AG08395 (cell line): ENCODE measurements at places on chromosomes 3 and 15.
A peak's percentile ranks its signal among the peaks of the same experiment; 100 is the strongest.

GRCh38 chr3:147415286-147415685 is 6.1 kb downstream of the ZIC1 start:
- DNase-seq, result no peak

- no peak for DNase-seq
These were observed 97.3 kb upstream of the ZBTB20 start for GRCh38 chr3:115244350-115244749.

- peak; percentile 71 for DNase-seq
These were observed 28.5 kb downstream of the PTPRG start for GRCh38 chr3:61589856-61590255.

DNA sequence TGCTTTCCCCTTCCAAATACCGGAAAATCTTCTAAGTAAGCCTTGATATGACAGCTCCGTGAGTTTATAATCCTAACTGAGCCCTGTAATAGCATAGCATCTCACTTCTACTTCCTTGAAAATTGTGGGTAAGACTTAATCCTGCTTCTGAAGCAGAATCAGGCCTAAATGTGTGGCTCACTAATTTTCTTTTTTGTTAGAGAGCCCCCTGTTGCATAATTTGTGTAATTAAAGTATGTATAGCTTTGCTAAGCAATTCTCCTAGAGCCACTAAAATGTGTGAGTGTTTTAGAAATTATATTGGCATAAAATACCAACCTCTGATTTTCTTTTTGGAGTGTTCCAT is 304.4 kb downstream of the FGF12 start:
- no peak for DNase-seq

GRCh38 chr15:33262306-33262705 is 48.5 kb upstream of the RYR3 start:
- no peak for DNase-seq

- peak; percentile 69 for DNase-seq
These were observed 96.9 kb upstream of the RPL32 start for GRCh38 chr3:12938258-12938711.

- DNase-seq, result no peak
These were observed 922.2 kb downstream of the TBL1XR1 start for GRCh38 chr3:176275113-176275512.

DNA sequence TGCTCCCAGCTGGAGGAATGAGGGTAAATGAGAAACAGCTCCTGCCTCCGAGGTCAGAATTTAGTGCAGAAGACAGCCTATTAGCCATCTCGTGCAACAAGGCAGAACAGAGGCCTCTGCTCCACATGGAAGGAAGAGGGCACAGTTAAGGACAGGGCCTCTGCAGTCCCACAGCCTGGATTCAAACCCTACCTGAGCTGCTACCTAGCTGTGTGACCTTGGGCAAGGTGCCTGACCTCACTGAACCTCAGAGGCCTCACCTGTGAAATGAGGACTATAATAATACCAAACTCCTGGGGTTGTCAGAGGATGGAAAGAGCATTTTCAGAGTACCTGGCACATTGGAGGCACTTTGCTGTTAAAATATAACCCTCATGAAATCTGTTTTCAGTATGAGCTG is 285.7 kb upstream of the CTNNB1 start:
- DNase-seq, result no peak

DNA sequence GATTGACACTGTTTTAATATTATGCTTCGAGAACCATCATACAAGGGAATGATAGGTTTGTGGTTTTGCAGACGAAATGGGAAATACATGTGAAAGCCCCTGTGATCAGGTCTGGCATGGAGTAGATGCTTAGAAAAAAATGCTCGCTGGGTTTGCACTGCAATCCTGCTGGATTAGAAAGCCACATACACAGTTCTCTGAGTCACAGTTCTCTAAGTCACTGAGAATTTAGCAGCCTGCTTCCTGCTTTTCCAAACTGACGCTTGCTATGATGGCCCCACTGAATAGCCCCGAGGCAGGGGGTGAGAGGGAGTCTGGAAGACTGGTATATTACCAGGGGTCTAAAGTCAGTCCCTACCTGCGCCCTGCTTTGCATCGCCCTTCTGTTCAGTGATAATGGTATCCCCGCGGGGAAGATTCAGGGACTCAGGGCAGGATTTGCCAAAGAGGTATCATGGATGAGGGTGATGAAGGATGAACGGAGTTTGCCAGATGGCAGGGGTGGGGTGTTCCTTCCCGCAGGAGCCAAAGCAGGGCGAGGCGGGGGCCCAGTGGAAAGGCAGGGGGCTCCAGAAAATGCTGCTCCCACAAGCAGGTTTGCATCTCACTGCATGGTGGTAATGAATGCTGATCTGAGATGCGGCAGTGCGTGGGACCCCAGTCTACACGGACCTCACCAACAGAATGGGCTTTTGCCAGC is 82.3 kb downstream of the IQSEC1 start:
- peak; percentile 87 for DNase-seq

DNA sequence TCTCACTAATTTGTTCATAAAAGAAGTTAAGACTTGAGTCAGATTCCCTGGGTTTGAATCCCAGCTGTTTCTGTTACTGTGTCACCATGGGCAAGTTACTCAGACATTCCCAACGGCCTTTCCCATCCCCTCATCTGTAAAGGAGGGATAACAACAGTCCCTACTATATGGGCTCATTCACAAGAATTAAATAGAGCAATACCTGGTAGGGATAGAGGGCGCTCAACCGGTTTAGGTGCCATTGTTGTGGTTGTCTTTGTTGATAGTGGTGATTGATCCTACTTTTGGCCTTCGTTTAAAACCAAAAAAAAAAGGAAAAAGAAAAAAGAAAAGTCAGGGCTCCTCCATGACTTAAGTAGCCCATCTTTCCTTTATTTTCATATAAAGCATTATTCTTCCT is 563.1 kb downstream of the GRM7 start:
- DNase-seq, result no peak

GRCh38 chr3:142694225-142694624 is 29.6 kb upstream of the TRPC1 start:
- no peak for DNase-seq

DNA sequence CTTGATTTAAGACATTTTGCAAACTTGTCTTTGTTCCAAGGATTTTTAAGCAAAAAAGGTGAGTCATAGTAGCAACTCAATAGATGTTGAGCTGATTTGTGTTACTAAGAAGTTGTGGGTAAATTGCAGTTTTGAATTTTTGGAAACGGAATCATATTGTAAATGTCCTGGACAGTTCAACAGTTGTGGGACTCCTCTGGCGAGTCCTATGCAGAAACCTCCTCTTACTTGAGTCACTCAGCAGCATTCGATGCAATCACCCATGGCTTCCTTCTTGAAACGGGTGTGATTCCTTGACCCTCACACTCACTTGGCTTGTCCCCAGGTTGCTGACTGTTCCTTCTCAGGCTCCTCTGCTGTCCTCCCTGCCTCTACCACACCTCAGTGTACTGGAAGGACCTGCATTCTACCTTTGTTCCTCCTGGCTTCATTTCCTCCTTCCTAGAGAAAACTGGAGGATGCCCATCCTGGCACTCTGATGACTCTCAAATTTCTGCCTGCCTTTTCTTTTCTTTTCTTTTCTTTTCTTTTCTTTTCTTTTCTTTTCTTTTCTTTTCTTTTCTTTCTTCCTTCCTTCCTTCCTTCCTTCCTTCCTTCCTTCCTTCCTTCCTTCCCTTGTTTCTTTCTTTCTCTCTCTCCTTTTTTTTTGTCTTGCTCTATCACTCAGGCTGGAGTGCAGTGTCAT is 52.8 kb upstream of the DGKG start:
- DNase-seq, result peak; percentile 79

DNA sequence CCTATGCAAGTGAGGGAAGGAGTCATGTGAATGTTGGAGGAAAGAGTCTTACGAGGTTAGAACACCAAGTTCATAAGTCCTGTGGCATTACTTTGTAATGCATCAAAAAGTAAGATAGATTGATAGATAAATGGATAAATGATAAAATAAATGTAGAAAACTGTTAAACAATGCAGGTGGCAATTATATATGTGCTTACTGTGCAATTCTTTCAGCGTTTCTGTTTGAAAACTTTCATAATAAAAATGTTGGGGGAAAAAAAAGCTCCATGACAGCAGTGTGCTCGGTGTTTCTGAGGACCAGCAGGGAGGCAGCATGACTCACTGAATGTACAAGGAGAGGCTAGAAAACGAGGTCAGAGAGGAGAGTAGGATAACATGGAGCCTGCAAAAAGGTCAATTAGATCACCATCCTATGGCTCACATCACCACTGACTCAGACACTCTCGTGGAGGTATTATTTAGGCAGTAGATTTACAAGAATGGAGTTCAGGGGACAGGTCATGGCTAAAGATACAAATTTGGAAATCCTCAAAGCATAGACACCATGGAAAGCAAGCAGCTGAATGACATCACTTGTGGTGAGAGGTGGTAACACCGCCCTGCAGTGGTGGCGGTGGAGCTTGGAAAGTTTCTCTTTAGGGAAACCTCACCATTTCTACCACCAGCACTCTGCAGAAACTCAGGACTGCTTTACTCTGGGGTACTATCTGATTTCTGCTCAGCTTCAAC is 219.8 kb downstream of the CTNNB1 start:
- peak; percentile 24 for DNase-seq

DNA sequence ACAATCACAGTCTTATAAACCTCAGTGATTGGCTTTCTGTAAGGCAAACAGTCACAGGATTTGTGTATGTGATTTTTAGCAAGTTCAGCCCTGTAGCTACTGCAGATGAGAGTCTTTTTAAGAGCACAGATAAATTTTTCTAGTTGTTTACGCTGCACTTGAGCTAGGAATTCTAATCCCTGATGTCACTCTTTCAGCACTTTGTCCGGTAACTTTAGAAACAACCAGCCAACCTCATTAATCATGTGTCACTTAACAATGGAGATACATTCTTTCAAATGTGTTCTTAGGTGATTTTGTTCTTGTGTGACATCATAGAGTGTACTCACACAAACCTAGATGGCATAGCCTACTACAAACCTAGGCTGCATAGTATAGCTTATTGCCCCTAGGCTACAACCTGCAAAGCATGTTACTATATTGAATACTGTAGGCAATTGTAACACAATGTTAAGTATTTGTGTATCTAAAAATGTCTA is 36.8 kb upstream of the GOLGA6L2 start:
- no peak for DNase-seq

GRCh38 chr3:10783360-10784351 is 32.4 kb upstream of the SLC6A11 start:
- DNase-seq, result peak; percentile 19

DNA sequence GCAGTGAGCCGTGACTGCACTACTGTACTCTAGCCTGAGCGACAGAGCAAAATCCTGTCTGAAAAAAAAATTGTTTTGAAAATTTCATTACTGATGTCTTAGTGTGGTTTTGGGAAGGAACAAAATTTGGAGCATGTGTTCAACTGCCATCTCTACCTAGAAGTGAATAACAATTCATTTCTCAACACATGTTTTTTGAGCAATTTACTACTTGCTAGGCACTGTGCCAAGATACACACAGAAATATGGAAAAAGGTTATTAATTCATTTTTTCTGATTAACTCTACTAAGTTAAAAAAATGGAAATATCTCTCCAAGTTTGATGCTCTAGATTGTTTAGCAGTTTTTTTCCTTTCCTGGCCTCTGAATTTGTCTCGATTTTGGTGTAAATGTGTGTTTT is 5.2 kb upstream of the TCF12 start:
- DNase-seq, result no peak

DNA sequence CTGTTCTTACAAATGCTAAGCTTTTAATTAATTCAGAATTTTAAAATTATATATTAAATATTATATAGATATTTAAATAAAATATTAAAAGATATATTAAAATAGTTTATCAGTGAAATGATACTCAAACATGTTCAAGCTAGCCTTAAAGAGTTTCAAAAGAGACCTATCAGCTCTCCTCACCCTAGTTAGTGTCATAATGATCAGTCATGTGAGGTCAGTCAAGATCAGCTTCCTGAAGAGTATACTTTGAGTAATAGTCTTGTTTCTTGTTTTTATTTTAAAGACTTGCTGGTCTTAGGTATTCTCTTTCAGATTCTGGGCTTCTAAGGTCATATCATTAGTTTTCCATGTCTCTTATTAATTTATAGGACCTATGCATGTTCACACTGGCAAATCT is 14.5 kb downstream of the EXOG start:
- no peak for DNase-seq

DNA sequence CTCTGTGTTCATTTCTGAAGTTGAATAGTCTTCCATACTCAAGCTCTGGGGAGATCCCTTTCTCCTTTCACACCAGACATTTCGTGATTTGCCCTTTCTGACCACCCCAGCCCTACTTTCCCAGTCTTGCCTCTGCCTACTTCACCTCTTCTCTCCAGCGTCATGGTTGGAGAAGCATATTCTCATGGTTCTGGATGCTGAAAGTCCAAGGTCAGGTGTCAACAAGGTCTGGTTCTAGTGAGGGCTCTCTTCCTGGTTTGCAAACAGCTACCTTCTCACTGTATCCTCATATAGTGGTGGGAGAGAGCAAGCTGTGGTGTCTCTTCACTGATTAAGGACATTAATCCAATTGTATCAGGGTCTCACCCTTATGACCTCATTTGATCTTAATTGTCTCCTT is 169.4 kb downstream of the IGF1R start:
- DNase-seq, result no peak

- DNase-seq, result no peak
These were observed 341.5 kb downstream of the EPHB1 start for GRCh38 chr3:135136361-135137100.

GRCh38 chr3:128442070-128442469 is 24.6 kb downstream of the DNAJB8 start:
- DNase-seq, result no peak

- no peak for DNase-seq
These were observed 314.3 kb upstream of the RASGRP1 start for GRCh38 chr15:38878926-38879325.

DNA sequence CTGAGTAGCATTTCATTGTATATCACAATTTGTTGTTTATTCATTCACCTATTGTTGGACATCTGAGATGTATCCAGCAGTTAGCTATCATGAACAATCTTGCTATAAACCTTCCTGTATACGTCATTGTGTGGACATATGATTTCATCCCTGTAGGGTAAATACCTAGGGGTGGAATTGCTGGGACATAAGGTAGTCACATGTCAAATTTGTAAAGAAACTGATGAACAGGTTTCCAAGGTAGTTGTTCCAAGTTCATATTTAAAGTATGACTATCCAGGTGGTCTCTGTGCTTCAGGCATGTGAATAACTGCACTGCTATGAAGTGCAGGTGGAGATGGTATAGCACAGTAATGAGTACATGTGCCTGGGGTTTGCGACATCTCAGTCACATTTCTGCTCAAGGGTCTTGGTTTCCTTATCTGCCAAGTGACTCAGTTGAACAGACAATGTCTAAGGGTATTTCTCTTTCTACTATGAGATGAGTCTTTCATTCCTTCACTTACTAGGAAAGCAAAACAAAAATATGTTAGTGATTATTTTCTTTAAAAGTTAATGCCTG is 229.0 kb upstream of the HES1 start:
- DNase-seq, result no peak

DNA sequence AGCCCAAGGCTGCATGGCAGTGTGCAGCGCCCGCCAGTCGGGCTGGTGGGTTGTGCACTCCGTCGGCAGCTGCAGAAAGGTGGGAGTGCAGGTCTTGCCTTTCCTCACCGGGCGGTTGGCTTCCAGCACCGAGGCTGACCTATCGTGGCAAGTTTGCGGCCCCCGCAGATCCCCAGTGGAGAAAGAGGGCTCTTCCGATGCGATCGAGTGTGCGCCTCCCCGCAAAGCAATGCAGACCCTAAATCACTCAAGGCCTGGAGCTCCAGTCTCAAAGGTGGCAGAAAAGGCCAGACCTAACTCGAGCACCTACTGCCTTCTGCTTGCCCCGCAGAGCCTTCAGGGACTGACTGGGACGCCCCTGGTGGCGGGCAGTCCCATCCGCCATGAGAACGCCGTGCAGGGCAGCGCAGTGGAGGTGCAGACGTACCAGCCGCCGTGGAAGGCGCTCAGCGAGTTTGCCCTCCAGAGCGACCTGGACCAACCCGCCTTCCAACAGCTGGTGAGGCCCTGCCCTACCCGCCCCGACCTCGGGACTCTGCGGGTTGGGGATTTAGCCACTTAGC is 4.3 kb downstream of the ISL2 start:
- no peak for DNase-seq
